ENCODE measurements at places on chromosomes 12 and 14.

- peak; percentile 39 for DNase-seq
Measured at GRCh38 chr14:70027785-70028428, 148.7 kb downstream of the SMOC1 start.

DNA sequence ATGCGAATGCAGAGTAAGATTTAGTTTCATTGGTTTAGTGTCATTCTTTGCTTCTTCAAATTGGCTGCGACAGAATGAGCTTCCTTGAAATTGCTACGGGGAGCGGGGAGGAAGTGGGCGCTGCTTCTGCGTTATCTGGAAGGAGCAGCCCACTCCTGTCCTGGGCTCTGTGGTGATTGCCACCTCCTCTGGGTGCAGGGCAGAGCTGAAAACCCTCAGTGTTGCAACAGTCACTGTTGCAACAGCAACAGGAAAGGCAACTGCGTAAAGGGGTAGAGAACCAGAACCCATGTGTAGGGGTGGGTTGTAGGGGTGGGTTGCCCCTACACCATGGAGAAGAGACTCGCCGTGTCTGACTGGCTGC, 57.7 kb downstream of the MAX start:
- no peak for DNase-seq

DNA sequence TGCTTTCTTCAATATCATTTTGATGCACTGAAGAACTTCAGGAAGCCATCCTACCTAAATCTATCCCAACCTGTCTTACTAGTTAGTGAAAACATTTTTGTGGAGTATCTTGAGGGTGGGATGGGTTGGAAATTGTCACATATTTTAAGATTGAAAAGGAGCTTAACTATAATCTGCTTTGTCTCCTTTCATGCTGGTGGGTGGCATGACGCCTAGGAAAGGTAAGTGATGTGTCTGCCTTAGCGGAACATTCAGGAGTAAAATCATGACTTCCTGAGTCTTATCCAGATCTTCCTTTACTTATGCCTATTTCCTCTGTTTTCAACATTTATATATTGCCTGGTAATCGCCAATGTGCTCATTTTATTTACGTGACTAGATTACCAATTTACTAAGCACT, 74.1 kb downstream of the FLRT2 start:
- DNase-seq, result no peak

- DNase-seq, result no peak
Measured at GRCh38 chr14:95228240-95228639, 70.9 kb upstream of the DICER1 start.

DNA sequence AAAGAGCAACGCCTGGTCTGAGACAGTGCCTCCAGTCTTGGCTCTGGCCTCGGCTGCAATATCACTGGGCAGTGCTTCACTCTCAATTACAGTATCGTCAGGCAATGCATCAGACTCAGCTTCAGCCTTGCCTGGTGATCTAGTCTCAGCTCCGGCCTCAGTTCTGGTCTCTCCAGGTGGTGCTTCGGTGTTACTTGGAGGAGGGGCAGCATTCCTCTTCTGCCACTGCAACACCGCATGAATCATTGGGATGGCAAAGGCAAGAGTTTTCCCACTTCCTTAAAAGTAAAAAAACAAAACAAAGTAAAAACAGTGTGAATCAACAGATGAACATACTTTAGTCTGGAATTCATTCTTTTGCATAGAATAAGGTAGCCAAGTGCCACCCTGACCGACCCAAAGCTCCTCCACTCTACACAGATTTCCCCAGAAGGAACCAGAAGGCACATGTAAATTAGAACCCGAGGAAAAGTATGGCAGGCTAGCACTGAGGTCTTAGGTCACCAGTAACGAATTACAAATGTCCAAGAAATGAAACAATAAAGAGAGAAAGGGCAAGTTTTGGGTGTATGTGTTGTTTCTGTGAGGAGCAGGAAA, 18.6 kb downstream of the DDX24 start:
- peak; percentile 68 for DNase-seq

Measured in fibroblast of skin of back (primary cell).